Kidney glomerular epithelial cell (primary cell): ENCODE measurements at places on chromosomes 12 and 14.
A peak's percentile ranks its signal among the peaks of the same experiment; 100 is the strongest.

GRCh38 chr12:53324113-53324778, 2.8 kb upstream of the AAAS start:
- DNase-seq = no peak

GRCh38 chr12:19245106-19245505, 115.6 kb downstream of the PLEKHA5 start:
- DNase-seq = no peak

DNA sequence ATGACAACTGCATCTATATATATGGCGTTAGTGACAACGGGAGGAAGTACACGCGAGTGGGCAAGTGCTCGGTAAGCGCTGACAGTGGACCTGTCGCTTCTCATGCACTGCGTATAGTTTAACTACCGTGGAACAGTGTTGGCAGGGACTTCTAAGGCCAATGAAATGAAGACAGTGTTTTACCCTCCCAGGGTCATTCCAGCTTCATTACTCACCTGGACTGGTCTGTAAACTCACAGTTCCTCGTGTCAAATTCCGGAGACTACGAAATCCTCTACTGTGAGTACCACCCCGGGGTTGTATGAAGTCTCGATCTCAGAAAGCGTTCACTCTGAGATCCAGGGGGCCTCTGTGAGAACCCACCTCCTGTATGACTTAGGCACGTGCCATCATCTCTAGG, 129.2 kb upstream of the EVL start:
- no peak for DNase-seq

- DNase-seq = no peak
Measured at GRCh38 chr14:100711493-100711892, 15.2 kb upstream of the DLK1 start.

DNA sequence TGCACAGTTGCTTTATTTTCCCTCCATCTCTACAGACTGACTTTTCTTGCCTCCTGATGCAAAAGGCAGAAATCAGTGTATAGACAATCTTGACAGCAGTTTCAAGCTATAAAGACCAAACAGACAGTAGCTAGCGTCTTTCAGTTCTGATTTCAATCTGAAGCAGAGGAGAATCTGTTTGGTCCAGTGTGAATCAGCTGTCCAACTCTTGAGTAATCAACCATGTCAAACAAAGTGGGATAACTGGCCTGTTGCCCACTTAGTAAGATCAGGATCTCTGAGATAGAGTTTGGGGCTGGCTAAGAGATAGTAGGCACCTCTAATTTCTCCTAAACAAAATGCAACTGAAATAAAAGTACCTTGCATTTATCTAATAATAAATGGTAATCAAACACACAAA, 797.4 kb upstream of the FBXO33 start:
- no peak for DNase-seq

DNA sequence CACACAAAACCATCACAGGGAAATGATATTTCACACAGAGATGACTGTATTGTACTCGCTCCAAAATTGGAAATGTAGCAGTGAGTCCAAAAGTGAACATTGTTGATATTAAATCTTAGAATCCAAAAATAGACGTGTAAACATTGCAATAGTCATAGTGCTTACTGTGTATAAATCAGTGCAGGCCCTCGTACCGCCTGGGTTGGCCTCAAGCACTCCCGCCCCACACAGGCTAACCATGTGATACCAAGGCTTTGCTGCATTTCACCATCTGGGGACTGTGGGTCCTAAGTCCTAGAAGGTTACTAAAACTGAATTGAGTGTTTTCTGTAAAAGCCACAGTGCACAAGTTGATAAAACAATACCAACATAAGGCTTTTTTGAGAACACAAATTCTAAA, 107.3 kb downstream of the PPP2R5E start:
- DNase-seq = no peak

DNA sequence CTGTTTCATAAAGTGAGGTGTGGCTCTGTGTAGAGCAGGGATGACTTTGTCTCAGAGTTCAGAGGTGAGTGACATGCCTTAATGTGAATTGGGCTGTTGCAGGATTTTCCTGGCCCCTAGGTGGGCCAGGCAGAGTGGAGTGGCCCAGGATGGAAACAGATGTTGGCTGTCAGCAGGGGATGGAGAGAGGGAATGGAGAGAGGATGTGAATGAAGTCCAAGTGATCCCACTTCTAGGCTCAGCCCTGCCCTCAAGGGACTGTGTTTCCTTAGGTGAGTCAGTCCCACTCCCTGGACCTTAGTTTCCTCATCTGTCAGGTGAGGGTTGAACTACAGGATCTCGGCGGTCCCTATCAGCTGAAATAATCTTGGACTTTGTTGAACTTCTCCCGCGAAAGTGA, 7.5 kb downstream of the GALNT16 start:
- DNase-seq = no peak

GRCh38 chr14:69658664-69659261, 47.4 kb downstream of the SUSD6 start:
- peak; percentile 41 for DNase-seq

DNA sequence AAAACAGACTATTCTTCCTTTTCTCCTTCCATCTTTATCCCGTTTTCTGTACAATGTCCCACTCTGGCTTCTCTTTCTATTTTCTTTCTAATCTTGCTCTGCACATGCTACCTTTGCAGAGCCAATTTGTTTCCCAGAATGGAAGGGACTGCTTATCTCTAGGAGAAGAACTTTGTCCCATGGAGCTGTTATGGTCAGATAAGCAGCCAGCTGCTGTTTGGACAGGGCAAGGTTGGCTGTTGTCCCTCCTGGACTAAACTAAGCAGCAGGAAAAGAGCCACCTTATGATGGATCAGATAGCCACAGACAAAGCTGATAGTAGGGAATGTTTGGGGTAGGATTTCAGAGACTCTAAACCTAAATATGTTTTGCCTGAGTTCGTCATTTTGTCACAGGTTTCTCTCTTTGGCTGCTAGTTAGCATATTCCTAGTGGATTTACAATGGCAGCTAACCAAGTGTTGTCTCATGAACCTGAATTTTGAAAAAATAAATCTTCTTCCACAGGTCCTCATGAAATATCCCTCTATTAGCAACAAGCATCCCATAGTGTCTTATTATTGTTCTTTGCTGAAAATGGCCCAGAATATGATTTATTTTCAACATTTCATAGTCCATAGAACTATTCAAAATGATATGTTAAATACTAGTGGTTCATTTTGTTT, 262.8 kb downstream of the SLC16A7 start:
- DNase-seq = no peak

DNA sequence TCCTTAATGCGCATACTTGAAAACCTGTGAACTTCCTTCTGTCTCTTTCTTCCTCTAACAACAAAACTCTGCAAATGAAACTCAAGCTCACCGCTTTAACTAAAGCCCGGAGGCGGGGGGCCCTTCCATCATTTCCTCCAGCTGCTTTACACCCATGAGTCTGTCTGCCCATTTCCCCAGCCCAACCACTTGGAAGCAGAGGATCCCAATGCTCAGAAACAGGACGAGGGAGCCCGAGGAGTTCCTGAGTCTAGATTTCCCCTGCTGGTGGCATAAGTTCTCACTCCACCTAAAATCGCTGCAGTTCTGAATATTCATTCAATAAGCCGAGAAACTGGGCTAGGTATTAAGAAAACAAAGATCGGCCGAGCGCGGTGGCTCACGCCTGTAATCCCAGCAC, 30.8 kb downstream of the GPR19 start:
- no peak for DNase-seq

GRCh38 chr12:19496219-19496878, 57.1 kb downstream of the AEBP2 start:
- no peak for DNase-seq

DNA sequence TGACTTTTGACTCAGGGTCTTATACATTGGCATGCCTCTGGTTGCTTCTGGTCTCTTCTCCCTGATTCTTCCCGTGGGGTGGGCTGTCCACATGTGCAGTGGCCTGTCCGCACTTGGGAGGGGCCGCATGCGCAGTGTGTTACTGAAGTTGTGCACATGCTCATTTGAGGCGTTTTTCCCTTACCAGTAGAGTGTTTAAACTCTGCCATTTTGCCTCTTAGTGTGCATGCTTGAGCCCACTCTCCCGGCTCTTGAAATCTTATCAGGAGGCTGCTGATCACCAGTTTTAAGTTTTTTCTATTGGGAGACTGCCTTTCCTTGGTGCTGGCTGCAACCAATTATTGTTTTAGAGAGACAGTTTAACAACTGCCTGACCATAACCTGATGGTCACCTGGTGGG, 32.1 kb upstream of the HECTD1 start:
- no peak for DNase-seq

DNA sequence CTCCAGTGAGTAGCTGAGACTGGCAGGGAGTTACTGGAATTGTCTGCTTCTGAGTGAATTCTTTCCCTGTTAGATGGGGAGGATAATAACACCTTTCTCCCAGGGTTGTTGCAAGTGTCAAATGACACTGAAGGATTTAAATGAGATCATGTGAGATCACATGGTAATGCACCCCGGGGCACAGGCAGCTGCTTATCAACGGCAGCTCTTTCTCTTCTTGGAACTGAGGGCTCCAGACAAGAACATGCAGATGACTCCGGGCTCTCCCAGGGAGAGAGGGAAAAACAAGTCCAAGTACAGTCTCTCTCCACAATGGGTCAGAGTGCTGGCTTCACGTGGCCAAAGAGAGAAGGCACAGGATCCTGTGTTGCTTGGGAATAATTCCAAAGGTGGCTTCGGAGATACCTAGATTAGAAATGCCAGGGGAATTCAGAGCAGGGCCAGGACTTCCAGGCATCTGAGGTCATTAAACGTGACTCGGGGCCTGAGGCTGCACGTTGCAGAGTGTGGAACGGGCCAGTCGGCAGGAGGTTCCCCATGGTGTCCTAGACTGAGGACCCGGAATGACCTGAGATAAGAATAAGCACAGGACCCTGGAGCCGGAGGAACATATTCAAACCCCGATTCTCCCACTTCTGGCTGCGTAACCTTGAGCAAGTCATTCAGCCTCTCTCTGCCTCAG, 109.2 kb downstream of the PRMT8 start:
- DNase-seq = no peak

- no peak for DNase-seq
Measured at GRCh38 chr12:16581416-16581815, 24.5 kb downstream of the LMO3 start.

DNA sequence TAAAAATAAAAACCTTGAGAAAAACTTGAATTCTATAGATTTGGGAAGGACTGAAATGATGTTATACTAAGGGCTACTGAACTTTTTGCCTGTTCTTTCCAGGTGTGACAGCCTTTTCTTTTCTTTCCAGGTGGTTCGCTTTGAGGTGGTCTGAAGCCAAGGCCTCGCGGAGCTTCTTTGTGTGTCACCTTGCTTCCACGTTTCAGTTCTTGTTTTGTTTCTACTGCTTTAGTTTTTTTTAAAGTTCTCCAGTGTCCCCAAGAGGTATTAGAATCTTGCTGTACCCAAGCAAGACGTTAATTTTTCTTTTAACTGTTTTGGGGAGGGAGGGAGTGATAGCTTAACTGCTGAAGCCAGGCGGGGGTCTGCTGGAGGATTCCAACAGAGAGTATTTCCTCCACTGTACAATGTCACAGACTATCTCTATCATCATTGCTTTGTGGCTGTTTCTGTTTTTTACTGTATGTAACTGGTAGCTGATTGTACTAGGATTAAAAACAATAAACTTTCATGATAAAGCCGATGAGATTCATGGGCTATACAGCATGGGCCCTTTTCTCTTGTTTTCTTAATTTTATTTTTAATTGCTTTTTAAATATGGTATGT, 40.2 kb downstream of the PROX2 start:
- no peak for DNase-seq

DNA sequence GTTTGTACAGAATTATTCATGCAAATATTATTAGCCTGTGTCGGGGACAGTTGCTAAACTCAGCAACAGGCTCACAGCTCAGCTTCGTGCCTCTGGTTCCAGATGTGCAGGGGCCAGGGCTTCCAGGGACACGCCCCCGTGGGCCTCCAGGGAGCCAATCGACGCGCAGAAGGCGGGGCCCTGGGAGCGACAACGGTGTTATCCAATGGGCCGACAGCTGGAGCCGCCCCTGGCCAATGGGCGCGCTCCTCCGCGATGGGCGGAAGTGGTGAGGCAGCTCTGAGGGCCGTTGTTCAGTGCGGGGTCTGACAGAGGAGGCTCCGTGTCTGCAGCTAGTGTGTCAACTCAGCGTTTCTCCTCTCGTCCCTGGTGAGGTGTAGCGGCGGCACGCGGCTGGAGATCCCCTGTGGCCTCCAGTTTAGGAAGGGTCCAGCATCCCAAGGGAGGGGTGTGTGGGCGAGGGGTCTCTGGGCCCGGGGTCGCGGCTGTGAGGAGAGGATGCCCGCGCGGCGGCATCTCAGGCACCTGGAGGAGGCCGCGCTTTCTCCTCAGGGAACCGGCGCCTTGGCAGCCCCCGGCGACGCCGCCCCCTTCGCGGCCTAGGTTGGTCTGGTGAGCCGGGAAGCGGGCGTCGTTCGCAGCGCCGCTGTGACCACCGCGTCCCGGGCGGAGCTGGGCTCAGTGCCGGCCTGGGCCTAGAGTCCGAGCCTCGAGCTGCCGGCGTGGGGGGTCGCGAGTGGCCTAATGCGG, at the start of gene TRAFD1:
TSS of gene TRAFD1 (plus strand) at position 311 of the 750 bp plus-strand sequence. CDS start 4,963 bp downstream, outside the sequence.
- DNase-seq = peak; percentile 96

DNA sequence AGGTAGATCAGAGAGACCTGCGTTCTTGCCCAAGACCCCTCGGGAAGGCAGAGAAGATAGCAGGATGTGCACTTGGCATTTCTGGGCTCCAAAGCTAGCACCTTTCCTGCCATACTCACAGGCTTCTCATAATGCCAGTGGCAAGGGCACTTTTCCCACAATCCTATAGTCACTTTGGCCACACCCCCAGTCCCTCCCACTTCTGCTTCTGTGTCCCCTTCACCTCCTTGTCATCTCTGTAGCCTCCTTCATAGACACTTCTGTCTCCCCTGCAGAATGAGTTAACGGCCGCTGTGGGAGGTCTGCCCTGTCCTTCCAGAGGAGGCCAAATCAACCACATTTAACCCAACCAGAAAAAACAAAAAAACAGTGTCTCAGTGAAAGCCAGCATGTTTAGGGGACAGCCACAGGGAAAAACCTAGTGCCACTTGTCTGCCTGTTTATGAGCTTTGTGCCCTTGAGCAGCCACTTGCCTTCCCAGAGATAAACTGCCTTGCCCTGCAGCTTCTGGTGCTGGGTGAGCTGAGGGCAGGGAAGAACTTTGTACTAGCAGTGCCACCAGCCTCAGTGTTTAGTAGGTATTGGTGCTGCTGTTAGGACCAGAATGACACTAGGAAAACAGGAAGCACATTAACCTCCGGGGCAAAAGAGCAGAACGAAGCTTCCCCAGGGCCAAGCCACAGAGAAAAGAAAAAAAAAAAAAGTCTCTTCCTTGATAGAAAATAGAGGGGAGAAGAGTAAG, 193.0 kb upstream of the PWP1 start:
- DNase-seq = no peak

GRCh38 chr14:72605096-72605920, 288.6 kb downstream of the DPF3 start:
- no peak for DNase-seq

GRCh38 chr12:6334940-6335450, 6.9 kb downstream of the TNFRSF1A start:
- DNase-seq = no peak

- no peak for DNase-seq
Measured at GRCh38 chr12:49019443-49020324, 1.1 kb upstream of the PRKAG1 start.
